ENCODE measurements at places on chromosomes 11 and 22. TPM values are rescaled to one million over a fixed set of nuclear protein-coding genes. Genes with fewer than 3 reads are reported as not detected.

The ST14 gene
- total RNA-seq = 0.98 TPM

The PARVA gene
- total RNA-seq = 33.6 TPM

The SULT4A1 gene
- total RNA-seq = 0.51 TPM

The KCNJ11 gene
- 0.38 TPM for total RNA-seq

The PACSIN3 gene
- 30.0 TPM for total RNA-seq

The KRTAP5-10 gene
- total RNA-seq = not detected

The CLDN5 gene
- 0.13 TPM for total RNA-seq

The SH3BP1 gene
- total RNA-seq = 14.8 TPM

The SMC1B gene
- total RNA-seq = not detected

The ANGPTL5 gene
- not detected for total RNA-seq

The APOA5 gene
- total RNA-seq = not detected

The HEPHL1 gene
- total RNA-seq = not detected

The CD3D gene
- not detected for total RNA-seq

The OR8G5 gene
- not detected for total RNA-seq

The DEFB131B gene
- total RNA-seq = not detected

The TTC36 gene
- 0.49 TPM for total RNA-seq

The MMP3 gene
- total RNA-seq = not detected

The NLRP6 gene
- not detected for total RNA-seq

The PRDM11 gene
- total RNA-seq = 5.1 TPM

The DERL3 gene
- total RNA-seq = 3.9 TPM

The CNGA4 gene
- under 0.01 TPM for total RNA-seq

The MRGPRX4 gene
- not detected for total RNA-seq

The HPS5 gene
- total RNA-seq = 8.5 TPM

The CHADL gene
- total RNA-seq = 8.1 TPM

Data from mesangial cell (primary cell).